ENCODE measurements at places on chromosomes 2 and 18.

GRCh38 chr2:135590619-135591260 lies 59.5 kb downstream of the R3HDM1 start:
- DNase-seq = no peak

DNA sequence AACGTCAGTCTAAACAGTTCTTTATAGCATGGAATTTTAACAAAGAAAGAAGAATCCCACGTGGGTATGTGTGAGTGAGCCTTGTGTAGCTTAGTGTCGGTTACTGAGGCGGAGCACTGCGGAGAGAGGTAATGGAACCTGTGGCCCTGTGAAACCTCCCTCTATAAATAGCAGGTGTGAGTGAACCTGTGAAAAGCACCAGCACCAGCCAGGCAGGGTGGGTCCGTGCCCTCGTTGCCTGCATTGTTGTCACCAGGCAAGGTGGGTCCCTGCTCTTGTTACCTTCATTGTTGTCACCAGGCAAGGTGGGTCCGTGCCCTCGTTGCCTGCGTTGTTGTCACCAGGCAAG lies 4.7 kb downstream of the CTDP1 start:
- no peak for DNase-seq

DNA sequence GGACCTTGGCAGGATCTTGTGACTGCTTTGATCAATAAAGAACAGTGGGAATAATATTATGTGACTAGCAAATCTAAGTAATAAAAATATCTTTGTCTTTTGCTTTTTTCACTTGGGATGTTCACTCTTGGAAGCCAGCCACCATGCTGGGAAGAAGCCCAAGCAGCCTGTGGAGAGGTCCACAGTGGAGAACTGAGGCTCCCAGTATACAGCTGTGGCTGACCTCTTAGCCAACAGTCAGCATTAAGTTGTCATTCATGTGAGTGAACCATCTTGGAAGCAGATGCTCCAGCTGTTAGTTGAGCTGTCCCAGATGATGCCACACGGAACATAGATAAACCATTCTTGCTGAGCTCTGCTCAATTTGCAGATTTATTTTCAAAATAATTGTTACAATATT lies 160.0 kb downstream of the OSR1 start:
- no peak for DNase-seq

DNA sequence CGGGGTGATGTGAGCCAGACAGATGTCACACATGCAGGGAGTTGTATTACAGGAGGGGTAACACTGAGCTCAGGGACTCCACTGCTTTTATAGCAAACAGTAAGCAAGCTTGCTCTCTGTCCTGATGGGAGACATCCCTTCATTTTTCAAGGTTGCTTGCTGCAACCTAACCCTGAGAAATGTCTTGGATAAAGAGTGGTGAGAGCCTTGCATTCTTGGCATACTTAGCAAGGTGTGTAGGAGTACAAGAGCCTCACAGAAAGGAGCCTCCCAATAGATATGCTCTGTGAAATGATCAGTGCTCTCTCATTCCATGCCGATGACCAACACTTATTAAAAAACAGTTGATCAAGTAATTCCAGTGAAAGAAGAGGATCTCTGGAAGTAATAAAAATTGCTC lies 8.1 kb downstream of the PFN4 start:
- DNase-seq = no peak

DNA sequence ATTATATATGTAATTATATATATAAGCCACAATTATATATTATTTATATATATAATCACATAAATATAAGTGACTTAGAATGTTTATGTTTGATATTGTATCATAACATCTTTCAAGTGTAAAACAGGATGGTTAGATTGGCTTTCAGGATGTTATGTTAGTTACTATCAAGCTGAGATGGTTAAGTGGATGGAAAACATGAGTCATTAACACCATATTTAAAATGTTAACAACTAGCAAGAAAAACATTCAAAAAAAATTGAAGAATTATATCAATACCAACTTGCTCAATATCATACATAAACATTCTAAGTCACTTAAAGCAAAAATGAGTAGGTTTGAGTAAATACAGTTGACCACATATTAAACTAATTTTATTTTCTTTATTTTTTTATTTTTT lies 21.8 kb upstream of the RAB27B start:
- DNase-seq = no peak

- no peak for DNase-seq
These were observed 15.4 kb downstream of the ALPG start for GRCh38 chr2:232422051-232422450.

DNA sequence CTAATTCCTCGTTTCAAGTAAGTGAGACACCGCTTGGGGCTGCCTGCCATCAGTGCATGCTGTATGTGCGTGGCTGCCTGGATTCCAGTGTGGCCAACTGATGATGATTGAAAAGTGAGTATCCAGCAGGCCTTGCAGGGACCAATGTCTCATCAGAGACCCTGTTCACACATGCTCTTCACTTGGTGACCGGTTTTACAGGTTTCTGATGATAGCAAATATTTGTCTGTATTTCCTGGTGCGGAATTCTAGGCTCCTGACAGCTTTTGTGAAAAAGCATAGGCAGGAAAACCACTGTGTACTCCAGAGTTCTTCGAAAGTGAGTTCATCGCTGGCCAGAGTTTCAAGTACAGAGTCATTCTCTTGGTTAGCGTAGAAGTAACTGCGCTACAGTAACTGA lies 13.8 kb upstream of the YWHAQ start:
- DNase-seq = no peak

GRCh38 chr2:38185012-38185491 lies 109.1 kb upstream of the CYP1B1 start:
- DNase-seq = no peak

DNA sequence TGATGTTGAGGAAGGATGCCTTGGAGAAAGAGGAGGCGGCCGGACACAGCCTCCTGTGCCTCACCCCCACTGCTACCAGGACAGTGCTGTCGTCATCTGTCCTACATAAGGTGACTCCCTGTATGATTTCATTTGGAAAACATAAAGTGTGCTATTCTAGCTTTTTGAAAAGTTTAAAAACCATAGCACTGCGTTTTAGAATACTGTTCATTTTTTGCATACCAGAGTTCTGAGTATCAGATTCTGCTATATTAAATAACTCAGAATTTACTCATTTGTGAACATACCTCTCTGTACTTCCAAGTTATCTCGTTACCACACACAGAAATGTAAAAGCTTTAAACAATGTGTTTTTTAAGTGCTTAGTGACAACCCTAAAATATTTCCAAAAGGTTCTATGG lies 302.9 kb downstream of the LRRTM1 start:
- no peak for DNase-seq

- DNase-seq = no peak
These were observed 1035.5 kb downstream of the SOCS6 start for GRCh38 chr18:71324356-71324755.

- DNase-seq = no peak
These were observed 53.0 kb downstream of the POMC start for GRCh38 chr2:25115249-25115883.

DNA sequence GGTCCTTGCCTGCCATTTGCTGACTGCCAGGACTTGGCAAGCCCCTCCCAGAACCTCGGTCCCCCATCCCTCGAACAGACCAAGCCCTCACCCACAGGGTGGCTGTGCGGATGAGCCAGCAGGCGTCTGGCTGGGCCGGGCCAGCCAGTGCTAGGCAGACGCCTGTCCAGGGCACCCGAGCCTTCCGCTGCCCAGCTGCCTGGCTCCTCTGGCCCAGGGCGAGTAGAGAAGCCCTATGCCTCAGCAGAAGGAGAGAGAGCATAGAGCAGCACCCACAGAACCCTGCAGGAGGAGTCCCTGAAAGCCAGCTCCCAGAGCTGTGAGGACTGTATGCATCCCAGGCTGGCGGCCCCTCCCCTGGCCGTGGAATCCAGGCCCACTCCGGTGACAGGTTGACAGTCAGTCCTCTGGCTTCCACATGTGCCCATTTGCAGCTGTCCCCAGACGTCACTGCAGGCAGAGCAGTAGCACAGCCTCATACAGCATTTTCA lies 62.1 kb upstream of the GLI2 start:
- DNase-seq = no peak

DNA sequence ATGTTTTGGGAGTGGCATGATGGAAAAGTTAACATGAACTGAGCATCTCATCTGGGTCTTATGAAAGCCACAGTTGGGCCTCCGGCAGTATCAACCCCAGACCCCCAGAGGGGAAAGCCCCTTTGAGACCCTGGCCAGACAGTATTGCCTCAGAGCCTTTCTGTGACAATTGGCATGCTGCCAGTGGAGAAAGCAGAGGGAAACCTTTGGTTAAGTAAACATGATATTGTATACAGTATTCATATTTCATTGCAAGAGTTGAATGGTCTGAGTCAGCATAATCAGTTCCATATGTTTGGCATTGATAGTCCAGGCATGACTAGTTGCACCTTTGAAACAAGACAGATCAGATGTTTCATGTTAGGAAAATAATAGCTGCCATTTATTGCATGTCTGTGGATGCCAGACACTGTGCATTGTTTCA lies 20.0 kb downstream of the MERTK start:
- DNase-seq = no peak

DNA sequence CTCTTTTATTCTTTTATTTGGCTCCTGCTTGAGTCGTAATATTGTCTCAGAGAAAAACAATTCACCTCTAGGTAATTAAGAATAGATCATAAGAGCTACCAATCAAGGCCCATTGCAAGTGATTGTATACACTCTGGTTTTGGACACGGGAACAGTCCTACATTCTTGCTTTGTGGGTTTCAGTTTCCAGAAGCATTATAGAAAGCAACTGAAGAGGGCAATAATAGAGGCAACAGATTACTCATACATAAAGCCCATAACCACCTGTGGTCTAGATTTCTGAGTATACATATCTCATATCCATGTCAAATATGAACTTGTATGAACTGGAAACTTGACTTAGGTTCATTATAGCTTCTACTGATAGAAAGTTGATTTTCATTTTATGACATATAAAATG lies 65.4 kb downstream of the DIS3L2 start:
- DNase-seq = no peak

DNA sequence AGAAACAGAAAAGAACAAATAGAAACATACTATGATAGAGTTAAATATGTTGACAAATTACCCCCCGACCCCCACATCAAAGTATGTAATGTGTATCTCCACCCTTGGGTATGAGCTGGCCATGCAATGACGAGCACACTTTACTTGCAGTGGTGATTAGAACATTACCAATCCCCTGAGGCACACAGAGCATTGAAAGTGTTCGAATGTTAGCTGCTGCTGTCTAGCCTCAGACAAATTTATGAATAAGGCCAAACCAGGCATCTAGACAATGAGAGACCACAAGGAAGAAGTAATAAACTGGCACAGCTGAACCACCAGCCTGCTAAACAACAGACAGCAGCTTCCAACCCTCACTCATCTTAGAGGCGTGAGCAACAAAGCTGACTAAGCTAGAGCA lies 380.5 kb downstream of the DSEL start:
- DNase-seq = no peak

GRCh38 chr2:210445116-210445707 lies 31.3 kb downstream of the LANCL1 start:
- no peak for DNase-seq

- no peak for DNase-seq
These were observed 82.0 kb upstream of the SLC39A10 start for GRCh38 chr2:195575016-195575415.

DNA sequence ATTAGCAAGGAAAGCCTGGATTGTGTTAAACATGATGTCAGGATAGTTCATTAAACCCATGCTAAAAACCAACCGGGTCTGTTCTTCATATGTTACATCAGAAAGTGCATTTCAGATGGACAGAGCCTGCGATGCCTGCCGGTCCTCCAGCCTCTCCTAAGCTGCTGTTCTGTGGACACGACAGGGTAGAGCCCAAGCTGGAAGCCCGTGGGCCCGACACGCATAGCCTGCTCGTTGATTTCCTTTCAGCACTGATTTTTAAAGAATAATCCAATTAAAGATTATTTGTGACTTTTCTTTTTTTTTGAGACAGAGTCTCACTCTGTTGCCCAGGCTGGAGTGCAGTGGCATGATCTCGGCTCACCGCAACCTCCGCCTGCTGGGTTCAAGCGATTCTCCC lies 797 bp downstream of the OR6B3 start:
- DNase-seq = no peak

- no peak for DNase-seq
These were observed 22.0 kb upstream of the KCNF1 start for GRCh38 chr2:10889651-10890215.

GRCh38 chr2:140687825-140688224 lies 1443.0 kb downstream of the LRP1B start:
- no peak for DNase-seq

DNA sequence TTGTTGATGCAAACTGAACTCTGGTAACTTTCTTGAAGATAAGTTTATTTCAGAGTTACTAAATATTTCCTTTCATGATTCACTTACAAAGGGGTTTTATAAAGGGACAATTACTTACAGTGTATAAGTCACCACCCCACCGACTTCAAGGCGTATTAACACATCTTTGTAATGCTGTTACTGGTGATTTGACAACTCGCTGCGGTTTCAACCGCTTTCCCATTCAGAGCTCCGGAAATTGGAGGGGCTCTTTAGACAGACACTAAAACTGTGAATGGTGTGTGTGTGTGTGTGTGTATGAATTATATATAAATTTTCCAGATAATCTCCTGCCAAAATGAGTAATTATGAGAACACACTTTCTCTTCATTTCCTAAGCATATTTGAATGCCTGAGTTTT lies 4.9 kb downstream of the TM4SF20 start:
- no peak for DNase-seq

GRCh38 chr2:33247365-33247764 lies 229.1 kb upstream of the RASGRP3 start:
- no peak for DNase-seq

GRCh38 chr2:24779116-24779515 lies 14.1 kb downstream of the PTRHD1 start:
- DNase-seq = no peak

- DNase-seq = no peak
These were observed 91.7 kb upstream of the RAB6C start for GRCh38 chr2:129887688-129888266.

GRCh38 chr2:26917135-26917836 lies 53.2 kb upstream of the MAPRE3 start:
- no peak for DNase-seq

- DNase-seq = no peak
These were observed 373.8 kb downstream of the ZEB2 start for GRCh38 chr2:144146076-144146475.

GRCh38 chr2:239625156-239625845 lies 224.5 kb upstream of the HDAC4 start:
- DNase-seq = no peak

GRCh38 chr2:174705321-174705720 lies 59.0 kb downstream of the CHRNA1 start:
- no peak for DNase-seq

- DNase-seq = no peak
These were observed 98.8 kb downstream of the MRO start for GRCh38 chr18:50721006-50721405.

GRCh38 chr2:201904538-201905420 lies 98.4 kb downstream of the CDK15 start:
- no peak for DNase-seq

Data from activated CD4-positive, alpha-beta T cell treated with anti-CD3 and anti-CD28 coated beads for 1 hour (primary cell).